Activated CD8-positive, alpha-beta memory T cell treated with anti-CD3 and anti-CD28 coated beads for 48 hours (primary cell): ENCODE measurements at places on chromosomes 5 and 9.

DNA sequence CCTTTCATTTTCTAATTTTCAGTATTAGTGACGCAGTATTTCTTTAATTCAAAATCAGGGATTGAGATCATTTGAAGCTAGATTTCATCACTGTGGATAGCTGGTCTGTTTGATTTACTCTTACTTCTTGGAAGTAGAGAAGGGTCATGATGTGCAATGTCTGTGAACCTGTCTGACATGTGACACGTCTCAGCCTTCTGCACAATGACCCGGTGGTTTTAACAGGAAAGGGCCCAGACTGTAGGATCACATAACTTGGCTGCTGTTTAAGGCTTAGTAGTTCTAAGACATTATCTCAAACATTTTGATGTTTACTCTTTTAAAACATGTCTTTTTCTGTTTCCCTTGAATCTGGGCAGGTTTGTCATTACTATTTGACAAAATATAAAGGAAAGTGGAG lies 823.3 kb upstream of the NUDT12 start:
- no peak for DNase-seq

DNA sequence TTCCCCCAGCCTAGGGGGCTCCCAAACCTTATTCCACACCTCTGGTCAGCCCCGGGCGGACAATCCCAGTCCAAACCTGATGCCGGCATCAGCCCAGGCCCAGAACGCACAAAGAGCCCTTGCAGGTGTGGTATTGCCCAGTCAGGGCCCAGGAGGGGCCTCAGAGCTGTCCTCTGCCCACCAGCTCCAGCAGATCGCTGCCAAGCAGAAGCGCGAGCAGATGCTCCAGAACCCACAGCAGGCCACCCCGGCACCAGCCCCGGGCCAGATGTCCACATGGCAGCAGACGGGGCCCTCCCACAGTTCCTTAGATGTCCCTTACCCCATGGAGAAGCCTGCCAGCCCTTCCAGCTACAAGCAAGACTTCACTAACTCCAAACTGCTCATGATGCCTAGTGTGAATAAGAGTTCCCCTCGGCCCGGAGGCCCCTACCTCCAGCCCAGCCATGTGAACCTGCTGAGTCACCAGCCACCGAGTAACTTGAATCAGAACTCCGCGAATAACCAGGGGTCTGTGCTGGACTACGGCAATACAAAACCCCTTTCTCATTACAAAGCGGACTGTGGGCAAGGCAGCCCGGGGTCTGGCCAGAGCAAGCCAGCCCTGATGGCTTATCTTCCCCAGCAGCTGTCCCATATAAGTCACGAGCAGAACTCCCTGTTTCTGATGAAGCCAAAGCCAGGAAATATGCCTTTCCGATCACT lies 27.6 kb upstream of the LTC4S start:
- no peak for DNase-seq

DNA sequence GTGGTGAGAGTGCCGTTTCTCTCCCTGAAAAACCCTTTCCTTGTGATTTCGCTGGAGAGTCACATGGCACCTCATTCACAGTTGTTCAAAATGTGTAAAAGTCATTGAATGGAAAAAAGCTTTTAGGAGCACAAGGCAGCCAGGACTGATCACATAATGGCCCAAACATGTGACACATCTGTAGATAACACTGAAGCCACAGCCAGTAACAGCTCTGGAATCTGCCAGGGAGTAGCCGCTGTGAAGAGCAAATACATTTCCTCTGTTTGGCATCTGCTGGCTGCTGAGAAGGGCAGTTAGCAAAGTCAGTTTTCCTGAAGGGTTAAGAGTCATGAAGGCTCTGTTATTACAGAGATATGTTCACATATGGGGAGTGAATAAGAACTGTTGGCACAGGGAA lies 271.8 kb downstream of the NNT start:
- DNase-seq: no peak

DNA sequence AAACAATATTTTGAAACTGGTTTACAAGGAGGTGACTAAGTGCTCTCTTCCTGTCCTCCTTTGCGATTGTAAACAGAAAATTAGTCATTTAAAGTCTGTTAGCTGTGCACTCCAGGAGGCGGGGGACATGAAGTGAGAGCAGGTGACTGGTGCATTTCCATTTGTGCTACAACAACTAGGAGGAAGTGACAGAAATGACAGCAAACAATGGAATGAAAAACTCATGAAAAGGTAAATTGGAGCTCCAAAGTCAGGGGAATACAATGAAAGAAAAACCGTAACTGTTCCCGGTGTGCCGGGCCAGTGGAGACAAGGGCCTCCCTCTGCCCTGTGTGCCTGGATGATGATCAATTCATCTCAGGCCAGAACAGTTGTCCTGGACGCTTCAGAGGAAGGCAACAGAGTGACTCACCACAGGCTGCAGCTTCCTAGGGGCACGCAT lies 439.9 kb downstream of the GADD45G start:
- no peak for DNase-seq

- DNase-seq: no peak
These were observed 256.3 kb downstream of the KIAA0825 start for GRCh38 chr5:94361832-94362796.

GRCh38 chr9:22623236-22623635 lies 176.6 kb downstream of the DMRTA1 start:
- no peak for DNase-seq

- no peak for DNase-seq
These were observed 8.6 kb downstream of the ADAM19 start for GRCh38 chr5:157566902-157567489.

- no peak for DNase-seq
These were observed 170.3 kb downstream of the PJA2 start for GRCh38 chr5:109239456-109239855.
